ENCODE measurements at places on chromosomes 3 and 15.

DNA sequence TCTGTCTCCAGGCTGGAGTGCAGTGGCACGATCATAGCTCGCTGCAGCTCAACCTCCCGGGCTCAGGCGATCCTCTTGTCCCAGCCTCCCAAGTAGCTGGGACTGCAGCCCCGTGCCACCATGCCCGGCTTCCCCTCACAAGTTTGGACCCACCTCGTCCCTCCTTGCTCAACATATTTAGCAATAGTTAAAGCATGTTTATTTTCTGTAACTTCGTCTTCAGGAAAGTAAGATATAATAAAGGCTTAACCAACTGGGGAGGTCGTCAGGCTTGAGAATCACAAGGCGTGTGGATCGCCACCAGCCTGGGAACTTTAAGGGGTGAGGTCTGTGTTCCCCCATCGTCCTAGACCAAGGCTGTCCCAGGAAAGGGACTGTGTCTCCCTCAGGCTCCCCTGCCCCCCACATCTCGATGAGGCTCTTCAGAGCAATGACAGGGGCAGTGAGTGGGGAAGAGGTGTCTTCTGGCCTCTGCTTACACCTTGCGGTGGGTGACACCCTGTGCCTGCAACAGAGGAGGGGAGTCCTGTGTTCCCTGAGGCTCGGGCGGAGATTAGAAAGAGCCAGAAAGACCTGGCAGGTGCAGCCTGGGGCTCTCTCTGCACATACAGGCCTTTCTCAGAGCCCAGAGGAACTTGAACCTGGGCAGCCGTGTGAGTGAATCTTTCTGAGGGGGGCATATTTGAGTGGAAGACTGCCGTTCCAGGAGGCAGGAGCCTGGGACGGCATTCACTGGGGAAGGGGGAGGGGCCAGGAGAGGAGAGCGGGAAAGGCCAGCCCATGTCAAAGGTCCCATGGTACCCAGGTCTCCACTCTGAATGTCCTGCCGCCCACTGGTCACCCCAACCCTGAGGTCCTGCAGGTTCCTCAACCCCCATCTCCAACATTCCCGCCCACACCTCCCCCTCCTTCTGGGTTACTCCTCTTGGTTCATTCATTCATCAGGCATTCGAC is 152.3 kb downstream of the SMAD6 start:
- no peak for DNase-seq

DNA sequence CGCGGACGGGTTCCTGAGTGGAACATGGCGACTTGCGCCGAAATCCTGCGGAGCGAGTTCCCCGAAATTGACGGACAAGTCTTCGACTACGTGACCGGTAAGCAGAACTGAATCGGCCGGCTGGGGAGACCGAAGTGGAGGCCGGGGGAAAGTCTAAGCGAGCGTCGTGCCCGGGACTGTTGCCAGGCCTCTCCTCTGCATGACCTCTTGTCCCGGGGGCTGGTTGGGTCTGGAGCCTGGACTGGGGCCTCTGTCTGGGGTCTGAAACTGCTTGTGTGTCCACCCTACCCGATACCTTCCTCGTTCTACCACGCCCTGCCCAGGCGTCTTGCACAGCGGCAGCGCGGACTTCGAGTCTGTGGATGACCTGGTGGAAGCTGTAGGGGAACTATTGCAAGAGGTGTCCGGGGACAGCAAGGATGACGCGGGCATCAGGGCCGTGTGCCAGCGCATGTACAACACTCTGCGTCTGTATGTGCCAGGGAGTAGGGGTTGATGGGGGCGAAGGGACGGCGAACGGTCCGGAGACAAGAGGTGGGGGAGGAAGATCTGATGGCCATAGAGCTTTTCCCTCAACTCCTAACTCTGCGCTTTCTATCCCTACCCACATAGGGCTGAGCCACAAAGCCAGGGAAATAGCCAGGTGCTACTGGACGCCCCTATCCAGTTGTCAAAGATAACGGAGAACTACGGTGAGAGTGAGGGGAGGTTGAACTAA is at the start of gene ABCF3:
Gene ABCF3 (plus strand): TSS at position 16 of the 718 bp plus-strand sequence. CDS start 9 bp downstream, at position 25.
- no peak for DNase-seq

- no peak for DNase-seq
These were observed 1.5 kb downstream of the SATB1 start for GRCh38 chr3:18423401-18424212.

GRCh38 chr3:59566481-59566975 is 516.7 kb upstream of the CFAP20DC start:
- DNase-seq: no peak

DNA sequence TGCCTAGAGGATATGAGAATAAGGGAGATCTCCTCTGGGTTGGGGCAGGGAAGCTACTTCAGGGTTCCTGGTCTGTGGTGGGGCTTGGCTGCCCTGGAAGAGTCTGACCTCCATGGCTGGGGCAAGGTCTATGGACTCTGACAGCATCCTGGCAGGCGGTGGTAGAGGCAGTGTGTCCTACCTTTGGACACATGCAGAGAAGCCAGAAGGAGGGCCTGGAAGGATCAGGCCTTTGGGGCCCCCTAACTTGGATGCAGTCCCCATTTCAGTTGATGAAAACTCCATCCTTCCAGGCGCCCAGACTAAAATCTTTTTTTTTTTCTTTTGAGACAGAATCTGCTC is 10.4 kb downstream of the SPTBN5 start:
- DNase-seq: no peak
